ENCODE measurements at places on chromosomes 7 and 10.

DNA sequence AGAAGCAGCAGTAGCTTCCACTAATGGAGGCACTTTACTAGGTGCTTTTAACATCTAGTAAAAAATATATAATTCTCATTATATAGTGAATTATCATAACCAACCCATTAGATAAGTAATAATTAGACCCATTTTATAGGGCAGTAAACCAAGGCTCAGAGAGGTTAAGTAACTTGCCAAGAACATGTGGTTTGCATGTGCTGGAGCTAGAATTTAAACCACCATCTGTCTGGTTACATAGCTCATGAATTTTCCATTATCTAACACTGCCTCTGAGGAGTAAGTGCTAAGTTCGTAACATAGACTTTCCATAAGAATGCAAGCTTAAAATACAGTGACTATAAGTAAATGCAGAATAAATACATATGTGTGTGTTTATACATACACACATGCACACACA is 41.9 kb downstream of the CREB3L2 start:
- no peak overlapping the region for H3K27ac ChIP-seq
- H3K36me3 ChIP-seq: no peaks in the 10 kb centered on the region
- no peak for DNase-seq
- no peaks in the 10 kb centered on the region for H3K27me3 ChIP-seq
- peaks cover 64% of the 10 kb centered on the region for H3K4me1 ChIP-seq
- no peak overlapping the region for H3K4me3 ChIP-seq

- H3K36me3 ChIP-seq: no peaks in the 10 kb centered on the region
- H3K27me3 ChIP-seq: no peaks in the 10 kb centered on the region
- H3K4me1 ChIP-seq: no peaks in the 10 kb centered on the region
- H3K27ac ChIP-seq: no peak overlapping the region
- no peak overlapping the region for H3K4me3 ChIP-seq
These were observed 372.5 kb upstream of the MKI67 start for GRCh38 chr10:128498746-128499145.

DNA sequence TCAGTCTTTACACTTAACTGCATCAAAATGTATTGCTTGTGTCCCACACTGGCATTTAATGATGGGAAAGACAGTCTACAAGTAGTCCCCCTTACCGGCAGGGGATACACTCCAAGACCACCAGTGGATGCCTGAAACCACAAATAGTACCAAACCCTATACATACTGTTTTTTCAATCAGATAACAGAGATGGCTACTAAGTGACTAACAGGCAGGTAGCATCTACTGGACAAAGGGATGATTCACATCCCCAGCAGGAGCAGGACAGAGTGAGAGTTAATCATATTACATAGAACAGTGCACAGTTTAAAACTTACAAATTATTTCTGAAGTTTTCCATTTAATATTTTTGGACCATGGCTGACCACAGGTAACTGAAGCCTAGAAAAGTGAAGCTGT is 13.2 kb downstream of the TMEM243 start:
- no peaks in the 10 kb centered on the region for H3K27me3 ChIP-seq
- H3K27ac ChIP-seq: no peak overlapping the region
- no peak overlapping the region for H3K4me3 ChIP-seq
- no peaks in the 10 kb centered on the region for H3K36me3 ChIP-seq

DNA sequence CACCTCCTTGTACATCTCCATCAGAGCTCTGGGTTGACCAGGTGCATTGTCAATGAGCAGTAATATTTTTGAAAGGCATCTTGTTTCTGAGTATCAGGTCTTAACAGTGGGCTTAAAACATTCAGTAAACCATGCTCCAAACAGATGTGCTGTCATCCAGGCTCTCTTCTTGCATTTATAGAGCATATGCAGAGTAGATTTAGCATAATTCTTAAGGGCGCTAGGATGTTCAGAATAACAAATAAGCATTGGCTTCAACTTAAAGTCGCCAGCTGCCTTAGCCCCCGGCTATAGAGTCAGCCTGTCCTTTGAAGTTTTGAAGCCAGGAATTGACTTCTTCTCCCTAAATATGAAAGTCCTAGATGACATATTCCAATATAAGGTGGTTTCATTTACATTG is 130.5 kb upstream of the INSYN2A start:
- no peaks in the 10 kb centered on the region for H3K36me3 ChIP-seq
- no peaks in the 10 kb centered on the region for H3K4me1 ChIP-seq
- no peaks in the 10 kb centered on the region for H3K27me3 ChIP-seq
- H3K27ac ChIP-seq: no peak overlapping the region
- H3K4me3 ChIP-seq: no peak overlapping the region

DNA sequence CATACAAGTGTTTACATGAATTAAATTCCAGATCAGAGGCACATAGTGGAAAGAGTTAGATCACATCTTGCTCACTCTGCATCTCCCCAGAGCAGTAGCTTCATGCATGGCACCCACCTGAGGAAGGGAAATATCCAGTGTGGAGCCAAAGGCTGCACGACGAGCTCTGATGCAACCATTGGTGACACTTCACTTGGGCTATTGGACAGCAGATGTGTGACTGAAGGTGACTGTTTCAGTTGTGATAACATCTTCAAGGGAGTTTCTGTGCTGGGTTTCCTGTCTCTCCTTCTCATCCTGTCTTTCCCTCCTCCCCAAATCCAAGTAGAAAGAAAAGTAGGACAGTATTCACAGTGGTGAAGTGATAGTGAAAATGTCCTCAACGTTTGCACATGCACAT is 115.0 kb downstream of the TAF3 start:
- no peaks in the 10 kb centered on the region for H3K36me3 ChIP-seq
- DNase-seq: no peak
- no peaks in the 10 kb centered on the region for H3K4me1 ChIP-seq
- H3K4me3 ChIP-seq: no peak overlapping the region
- no peaks in the 10 kb centered on the region for H3K27me3 ChIP-seq

DNA sequence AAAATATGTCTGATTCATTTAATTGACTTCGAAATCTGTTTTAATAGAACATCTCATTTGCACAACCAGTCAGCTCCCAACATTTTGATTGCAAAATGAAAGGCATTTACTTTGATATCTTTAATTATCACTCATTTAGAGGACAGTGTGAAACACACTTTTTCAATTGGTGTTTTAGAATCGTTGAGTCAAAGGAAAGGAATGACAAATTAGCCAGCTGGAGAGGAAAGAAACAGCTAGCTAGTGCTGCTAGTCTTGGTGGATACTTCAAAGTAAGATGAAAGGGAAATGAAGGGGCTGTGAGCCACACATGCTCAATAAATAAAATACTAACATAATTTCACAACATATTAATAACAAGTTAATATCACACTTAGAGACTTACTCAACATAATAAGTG is 570.2 kb downstream of the PHTF2 start:
- no peak overlapping the region for H3K27ac ChIP-seq
- no peaks in the 10 kb centered on the region for H3K36me3 ChIP-seq
- H3K27me3 ChIP-seq: no peaks in the 10 kb centered on the region
- no peak for DNase-seq
- no peak overlapping the region for H3K4me3 ChIP-seq

DNA sequence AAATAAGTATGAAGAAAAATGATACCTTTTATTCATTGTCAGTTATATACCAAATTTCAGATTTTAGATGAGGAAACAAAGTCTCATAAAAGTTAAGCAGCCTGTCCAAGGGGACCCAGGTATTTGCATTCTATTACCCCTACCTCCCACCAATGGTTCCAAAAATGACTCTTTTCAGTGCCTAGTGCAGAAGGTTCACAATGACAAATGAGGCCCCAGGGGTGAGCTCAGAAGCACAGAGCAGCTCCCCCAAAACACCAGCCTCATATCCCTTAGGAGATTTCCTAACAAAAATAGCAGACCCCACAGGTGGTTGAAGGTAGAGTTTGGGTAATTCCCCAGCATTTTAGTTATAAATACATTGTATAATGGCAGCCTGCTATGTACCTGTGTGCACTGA is 168.6 kb downstream of the REEP3 start:
- H3K27me3 ChIP-seq: no peaks in the 10 kb centered on the region
- no peak for DNase-seq
- H3K27ac ChIP-seq: no peak overlapping the region
- H3K4me1 ChIP-seq: peaks cover 18% of the 10 kb centered on the region

DNA sequence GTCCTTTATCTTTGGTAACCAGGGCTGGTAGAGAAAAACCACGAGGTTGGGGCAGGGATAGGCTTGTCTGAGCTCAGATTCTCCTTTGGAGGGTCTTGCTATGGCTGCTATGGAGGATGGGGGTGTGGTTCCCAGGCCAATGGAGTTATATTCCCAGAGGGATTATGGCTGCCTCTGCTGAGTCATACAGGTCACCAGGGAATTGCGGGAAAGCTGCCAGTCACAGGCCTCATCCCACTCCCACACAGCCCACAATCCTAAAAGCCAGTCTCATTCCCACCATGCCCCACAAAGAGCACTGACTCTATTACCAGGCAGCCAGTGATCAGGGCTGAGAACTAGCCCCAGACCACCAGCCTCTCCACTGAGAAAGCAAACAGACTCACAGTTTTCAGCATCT is 316.6 kb upstream of the TMEM229A start:
- H3K27ac ChIP-seq: no peak overlapping the region
- no peak overlapping the region for H3K4me3 ChIP-seq
- no peaks in the 10 kb centered on the region for H3K36me3 ChIP-seq
- H3K27me3 ChIP-seq: no peaks in the 10 kb centered on the region

- H3K27me3 ChIP-seq: no peaks in the 10 kb centered on the region
- H3K4me1 ChIP-seq: no peaks in the 10 kb centered on the region
- H3K4me3 ChIP-seq: no peak overlapping the region
- no peak overlapping the region for H3K27ac ChIP-seq
- H3K36me3 ChIP-seq: no peaks in the 10 kb centered on the region
These were observed 86.0 kb downstream of the NEBL start for GRCh38 chr10:20811131-20811530.

DNA sequence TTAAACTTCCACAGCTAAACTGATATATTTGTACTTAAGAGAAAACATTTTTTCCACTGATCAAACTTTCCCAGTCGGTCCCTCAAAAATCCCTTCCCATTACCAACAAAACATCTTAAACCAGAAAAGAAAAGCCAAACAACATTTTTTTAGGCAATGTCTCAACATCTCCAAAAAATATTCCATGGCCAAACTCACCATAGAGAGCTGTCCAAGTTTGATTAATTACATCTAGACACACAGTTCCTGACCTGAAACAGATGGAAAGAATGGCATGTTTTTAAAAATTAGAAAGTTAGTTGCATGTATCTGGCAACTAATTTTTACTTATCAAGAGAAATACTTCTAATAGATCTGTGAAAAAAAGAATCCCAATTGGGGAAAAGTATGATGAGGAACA is 95.4 kb downstream of the UBE2H start:
- H3K36me3 ChIP-seq: no peaks in the 10 kb centered on the region
- H3K27ac ChIP-seq: peak overlapping the region; percentile 69
- H3K4me3 ChIP-seq: no peak overlapping the region
- no peaks in the 10 kb centered on the region for H3K27me3 ChIP-seq
- H3K4me1 ChIP-seq: peaks cover 50% of the 10 kb centered on the region

GRCh38 chr10:5497948-5498730 is 1.2 kb downstream of the CALML5 start:
- H3K27ac ChIP-seq: no peak overlapping the region
- H3K27me3 ChIP-seq: peaks cover 6% of the 10 kb centered on the region
- H3K4me3 ChIP-seq: no peak overlapping the region
- DNase-seq: no peak
- no peaks in the 10 kb centered on the region for H3K36me3 ChIP-seq

DNA sequence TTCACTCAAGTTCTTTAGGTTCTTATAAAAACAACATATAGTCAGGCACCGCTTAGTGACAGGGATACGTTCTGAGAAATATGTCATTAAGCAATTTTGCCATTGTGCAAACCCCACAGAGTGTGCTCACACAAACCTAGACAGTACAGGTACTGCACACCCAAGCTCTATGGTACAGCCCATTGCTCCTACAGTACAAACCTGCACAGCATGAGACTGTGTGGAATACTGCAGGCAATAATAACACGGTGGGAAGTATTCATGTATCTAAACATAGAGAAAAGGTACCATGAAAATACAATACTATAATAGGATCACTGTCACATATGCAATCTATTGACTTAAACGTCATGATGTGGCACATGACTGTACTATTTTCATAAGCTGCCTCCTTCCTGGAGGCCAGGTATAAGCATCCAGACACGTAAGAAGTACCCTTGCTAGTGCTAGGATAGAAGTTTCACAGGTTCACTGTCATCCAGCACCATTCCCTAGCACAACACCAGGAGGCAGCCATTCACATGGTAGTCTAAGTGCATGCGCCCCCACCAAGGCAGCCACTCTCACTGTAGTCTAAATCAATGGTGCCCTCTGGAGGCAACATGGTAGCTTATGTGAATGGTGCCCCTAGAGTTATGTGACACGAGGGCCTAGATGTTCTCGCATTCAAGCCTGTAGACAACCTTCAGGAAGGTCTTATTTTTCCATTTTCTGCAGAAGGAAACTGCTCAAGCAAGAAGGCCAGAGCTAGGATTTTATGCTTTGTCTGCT is 98.5 kb downstream of the ARHGAP22 start:
- no peaks in the 10 kb centered on the region for H3K27me3 ChIP-seq
- no peak overlapping the region for H3K27ac ChIP-seq
- peaks cover 19% of the 10 kb centered on the region for H3K4me1 ChIP-seq
- no peak for DNase-seq
- H3K36me3 ChIP-seq: no peaks in the 10 kb centered on the region

GRCh38 chr10:5155951-5156350 is 29.0 kb downstream of the AKR1C8 start:
- no peaks in the 10 kb centered on the region for H3K36me3 ChIP-seq
- no peak for DNase-seq
- H3K4me1 ChIP-seq: no peaks in the 10 kb centered on the region

DNA sequence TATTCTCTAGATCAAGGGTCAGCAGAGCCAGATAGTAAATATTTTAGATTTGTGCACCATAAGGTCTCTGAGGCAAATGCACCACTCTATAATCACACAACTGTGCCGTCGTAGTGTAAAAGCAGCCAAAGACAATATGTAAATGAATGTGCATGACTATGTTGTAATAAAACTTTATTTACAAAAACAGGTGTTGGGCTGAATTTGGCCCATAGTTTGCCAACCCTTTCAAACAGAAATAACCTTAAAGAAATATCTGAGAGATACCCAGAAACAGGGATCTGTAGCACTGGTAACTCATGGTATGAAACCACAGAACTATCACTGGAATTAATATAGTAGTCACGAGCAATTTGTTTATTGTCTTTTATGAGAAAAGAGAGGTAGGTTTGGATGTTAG is 86.0 kb downstream of the ARID5B start:
- H3K4me1 ChIP-seq: peaks cover 56% of the 10 kb centered on the region
- DNase-seq: no peak
- peak overlapping the region; percentile 70 for H3K27ac ChIP-seq
- H3K36me3 ChIP-seq: no peaks in the 10 kb centered on the region

DNA sequence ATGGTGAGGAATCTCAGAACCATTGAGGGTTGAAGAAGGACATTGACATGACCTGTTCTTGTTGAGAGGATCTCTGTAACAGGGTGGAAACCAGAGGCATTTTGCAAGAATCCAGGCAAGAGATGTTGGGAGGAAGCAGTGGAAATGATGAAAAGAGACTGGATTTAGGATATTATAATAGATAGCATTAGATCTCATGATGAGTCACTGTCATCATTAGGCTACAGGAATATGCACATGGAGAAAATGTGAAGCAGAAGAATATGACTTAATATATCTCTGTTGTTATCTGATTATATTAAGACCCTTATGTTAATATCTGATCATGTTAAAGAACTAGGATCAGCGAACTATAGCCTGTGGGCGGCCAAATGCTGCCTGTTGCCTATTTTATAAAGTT is 393.0 kb upstream of the MTPN start:
- H3K4me3 ChIP-seq: no peak overlapping the region
- no peaks in the 10 kb centered on the region for H3K27me3 ChIP-seq
- no peak overlapping the region for H3K27ac ChIP-seq
